ENCODE measurements at places on chromosomes 4 and X.
A peak's percentile ranks its signal among the peaks of the same experiment; 100 is the strongest.

DNA sequence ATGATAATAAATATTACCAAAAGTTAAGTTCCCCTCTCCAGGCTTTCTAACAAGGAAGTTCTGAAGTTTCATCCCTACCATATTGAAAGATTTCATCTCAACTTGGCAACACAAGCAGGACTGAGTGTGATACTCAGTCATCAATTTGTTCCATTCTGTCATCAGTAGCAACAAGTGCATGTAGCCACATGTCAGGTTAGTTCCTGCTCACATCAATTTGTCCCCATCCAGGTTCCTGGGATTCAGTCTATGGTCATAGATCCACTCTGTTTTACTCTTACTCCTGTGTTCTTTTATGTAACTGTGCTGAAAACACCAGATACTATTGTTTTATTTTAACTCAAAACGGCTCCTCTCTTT is 22.2 kb downstream of the SMPX start:
- DNase-seq = no peak

DNA sequence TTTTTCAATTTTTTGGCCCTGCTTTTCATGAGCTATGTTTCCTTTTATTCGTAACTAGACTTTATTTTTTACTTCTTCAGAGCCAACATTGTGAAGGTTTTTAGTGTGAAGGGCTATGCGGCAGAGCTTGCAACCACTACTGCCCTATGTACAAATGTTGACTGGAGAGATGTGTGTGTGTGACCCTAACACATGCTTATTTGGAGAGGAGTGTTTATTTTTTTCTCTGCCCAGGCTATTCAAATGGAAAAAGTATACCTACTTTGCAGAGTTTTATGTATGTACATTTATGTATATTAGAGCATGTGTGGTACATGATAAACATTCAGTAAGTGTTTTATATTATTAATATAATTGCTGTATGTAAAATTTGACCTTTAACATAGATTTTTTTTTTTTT is 86.5 kb downstream of the WWC2 start:
- DNase-seq = no peak

DNA sequence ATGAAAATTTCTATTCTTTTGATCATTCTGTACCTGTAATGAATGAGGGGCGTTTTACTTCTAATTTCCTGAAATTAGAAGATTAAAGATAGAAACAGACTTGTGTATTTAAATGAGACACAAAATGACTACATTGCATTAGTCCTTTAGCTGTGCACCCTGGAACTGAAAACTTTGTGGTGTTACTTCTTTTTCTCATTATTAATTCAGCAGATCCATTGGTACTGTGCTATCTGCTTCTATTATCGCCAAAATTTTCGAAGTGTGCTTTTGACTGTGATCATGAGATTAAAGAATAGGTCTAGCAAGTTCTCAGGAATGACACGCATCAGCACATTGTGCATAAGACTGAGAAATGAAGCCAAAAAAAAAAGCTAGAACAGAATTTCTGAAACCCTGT is 1938.9 kb upstream of the TENM3 start:
- no peak for DNase-seq

GRCh38 chr4:169312690-169313422 is 42.1 kb upstream of the SH3RF1 start:
- DNase-seq = no peak

DNA sequence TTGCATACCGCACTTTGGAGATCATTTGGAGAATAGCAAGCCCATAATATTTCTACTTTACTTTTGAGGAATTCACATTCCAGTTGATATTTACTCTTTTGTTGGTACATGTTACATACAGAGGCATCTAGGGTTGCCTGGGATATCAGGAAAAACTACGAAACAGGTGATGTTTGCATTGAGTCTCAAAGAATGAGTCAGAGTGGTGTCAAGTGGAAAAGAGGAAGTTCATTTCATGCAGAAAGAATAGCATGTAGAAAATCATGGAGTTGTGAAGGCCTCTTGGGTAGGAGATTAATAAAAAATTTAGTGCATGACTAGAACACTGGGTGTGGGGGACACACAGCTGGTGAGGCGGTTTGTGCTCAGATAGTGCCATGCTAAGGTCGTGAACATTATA is 33.5 kb upstream of the ELOVL6 start:
- DNase-seq = no peak

DNA sequence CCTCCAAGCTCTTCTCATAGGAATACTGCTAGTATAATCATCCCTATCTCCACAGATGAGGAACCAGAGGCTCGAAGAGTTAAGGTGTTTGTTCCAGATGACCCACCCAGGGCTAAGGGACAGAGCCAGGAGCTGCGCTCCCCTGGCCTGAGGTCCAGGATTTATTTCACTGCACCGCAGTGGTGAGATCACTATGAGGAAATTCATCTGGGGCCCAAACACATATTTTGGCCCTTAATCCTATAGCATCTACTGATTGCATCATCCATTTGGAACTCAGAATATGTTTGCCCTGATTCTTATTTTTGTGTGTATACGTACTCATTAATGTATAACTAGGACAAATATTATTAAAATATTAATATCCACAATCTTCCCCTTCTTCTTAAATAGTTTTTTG is 100.1 kb upstream of the RBPJ start:
- DNase-seq = no peak

DNA sequence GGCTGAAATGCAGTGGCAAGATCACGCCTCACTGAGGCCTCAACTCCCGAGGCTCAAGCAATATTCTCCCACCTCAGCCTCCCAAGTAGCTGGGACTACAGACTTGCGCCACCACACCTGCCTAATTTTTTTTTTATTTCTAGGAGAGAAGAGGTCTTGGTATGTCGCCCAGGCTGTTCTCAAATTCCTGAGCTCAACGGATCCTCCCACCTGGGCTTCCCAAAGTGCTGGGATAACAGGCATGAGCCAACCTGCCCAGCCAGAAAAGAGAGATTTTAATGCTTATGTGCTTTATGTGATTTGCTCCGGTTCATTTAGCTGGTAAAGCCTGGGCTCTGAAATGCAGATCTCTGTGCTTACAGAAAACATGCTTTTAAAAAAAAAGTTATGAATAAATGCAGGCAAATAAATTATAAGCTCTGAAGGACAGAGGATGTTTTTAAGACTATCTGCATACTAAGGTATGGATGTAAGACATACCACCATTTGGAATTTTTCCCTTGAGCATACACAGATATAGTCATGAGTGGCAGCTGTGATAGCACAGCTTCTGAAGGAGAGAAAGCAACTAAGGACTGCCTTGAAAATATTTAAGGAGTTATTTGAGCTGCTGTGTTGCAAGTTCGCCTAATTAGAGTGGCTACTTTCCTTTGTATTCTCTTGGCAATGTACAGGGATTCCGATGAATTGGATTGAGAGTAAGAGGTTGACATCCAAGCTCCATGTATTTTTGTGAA is 13.8 kb downstream of the GUCY1B1 start:
- no peak for DNase-seq

GRCh38 chrX:138788771-138789170 is 77.3 kb upstream of the FGF13 start:
- no peak for DNase-seq

GRCh38 chr4:6782147-6782845 is at the start of gene KIAA0232:
Gene KIAA0232 (plus strand): TSS chr4:6782727. CDS start chr4:6824454, 41,727 bp downstream.
- peak; percentile 94 for DNase-seq

GRCh38 chr4:181105487-181105886 is 1137.7 kb upstream of the TENM3 start:
- DNase-seq = no peak

- DNase-seq = no peak
Observed at GRCh38 chr4:186885289-186885688, 161.6 kb upstream of the FAT1 start.

DNA sequence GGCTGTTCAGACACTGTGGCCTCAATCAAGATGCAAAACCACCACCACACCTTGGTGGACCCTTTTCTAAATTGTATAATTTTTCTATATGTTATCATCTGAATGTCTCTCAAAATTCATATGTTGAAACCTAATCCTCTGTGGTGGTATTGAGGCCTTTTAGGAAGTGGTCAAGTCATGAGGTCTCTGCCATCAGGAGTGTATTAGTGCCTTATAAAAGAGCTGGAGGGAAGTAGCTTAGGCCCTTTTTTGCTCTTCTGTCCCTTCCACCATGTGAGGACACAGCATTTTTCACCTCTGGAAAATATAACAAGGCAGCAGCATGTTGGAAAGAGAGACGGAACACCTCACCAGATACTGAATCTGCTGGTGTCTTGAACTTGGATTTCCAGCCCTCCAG is 30.5 kb upstream of the DKK2 start:
- DNase-seq = no peak

- DNase-seq = no peak
Observed at GRCh38 chr4:90293320-90293719, 166.1 kb downstream of the CCSER1 start.

DNA sequence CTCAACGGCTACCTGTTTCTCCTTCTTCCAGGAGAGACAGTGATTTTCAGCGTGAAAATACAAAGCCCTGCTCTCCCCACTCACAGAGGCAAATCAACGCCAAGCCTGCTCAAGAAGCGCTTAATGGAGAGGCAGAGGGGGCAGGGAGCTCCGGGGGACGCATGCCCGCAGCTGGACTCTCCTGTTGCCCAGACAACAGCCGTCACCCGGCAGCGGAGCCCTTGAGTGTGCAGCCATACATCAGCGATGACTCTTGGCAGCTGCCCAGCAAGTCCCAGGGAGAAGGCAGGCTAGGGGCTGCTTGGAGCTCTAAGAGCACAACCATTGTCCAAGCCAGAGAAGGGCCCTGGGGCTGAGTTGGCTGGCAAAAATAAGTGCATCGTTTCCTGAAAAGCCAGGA is 71.0 kb upstream of the AFAP1 start:
- peak; percentile 85 for DNase-seq

DNA sequence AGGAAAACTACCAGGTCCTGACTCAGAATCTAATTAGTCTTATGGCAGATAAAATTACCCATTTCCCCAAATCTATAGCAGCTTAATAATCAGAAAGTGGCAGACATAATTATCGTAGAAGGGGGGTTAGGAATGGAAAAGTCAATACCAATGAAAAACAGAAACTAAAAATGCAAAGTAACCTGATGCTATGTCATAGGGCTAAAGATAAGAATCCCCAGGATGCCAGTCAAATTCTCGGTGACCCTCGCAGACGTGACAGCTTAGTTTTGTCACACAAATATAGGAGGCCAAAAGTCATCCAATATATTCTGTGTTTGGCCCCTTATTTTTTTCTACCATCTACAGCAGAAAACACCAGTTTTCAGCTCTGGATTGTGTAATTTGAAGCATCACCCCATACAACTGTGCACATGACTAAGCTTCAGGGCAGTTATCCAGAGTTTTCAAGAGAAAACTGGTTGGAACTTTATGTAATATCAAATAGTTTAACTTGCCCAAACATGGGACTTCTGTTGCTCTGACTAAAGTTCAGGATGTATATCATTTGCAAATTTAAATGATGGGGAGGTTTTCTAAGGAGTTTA is 30.9 kb downstream of the RASSF6 start:
- no peak for DNase-seq

DNA sequence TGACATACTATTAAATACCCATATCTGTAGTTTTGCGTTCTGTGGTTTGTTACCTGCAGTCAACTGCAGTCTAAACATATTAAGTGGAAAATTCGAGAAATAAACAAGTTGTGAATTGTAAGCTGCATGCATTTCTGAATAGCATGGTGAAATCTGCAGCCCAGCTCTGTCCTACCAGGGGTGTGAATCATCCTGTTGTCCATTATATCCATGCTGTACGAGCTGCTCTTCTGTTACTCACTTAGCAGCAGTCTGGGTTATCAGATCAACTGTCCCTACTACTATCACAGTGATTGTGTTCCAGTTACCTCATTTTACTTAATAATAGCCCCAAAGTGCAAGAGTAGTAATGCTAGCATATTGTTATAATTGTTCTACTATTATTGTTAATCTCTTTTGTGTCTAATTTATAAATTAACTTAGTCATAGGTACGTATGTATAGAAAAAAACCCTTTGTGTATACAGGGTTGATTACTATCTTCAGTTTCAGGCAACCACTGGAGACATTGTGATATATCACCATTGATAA is 173.7 kb upstream of the FAT4 start:
- no peak for DNase-seq

GRCh38 chrX:45850197-45850774 is 649.6 kb upstream of the DIPK2B start:
- DNase-seq = no peak

DNA sequence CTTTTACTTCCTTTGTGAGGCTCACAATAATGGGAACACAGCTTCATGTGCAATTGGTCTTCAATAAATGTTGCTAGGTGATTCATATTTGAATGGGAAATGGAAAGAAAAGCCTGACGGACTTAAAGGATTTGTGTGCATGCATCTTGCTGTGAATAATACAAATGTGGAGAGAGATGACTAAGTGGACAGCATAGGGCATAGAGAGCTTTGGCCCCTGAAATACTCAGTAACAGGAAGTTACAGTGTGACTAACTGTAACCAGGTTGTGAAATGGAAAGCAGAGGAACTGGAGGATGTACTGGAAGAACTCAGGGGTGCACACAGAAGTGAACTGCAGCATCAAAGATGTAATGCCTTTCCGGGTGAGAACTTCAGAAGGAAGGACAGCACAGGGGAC is 206.7 kb downstream of the MGST2 start:
- DNase-seq = no peak

DNA sequence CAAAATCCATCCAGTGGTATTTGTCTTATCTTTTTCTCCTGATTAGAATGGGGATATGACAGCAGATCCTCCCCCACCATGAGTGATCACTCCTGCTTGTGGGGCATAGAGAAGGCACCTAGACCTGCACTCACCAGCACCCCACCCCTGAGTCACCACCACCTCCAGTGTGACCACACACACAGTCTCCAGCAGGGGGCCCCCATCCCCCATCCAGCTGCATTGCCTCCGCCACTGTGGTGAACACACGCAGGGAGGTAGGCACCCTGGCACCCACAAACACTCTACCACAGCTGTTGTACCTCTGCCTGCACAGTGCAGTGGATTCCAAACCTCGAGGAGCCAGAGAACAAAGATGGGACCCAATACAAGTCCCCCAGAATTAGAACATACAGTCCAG is 9.0 kb upstream of the MAGEA8 start:
- DNase-seq = peak; percentile 64

DNA sequence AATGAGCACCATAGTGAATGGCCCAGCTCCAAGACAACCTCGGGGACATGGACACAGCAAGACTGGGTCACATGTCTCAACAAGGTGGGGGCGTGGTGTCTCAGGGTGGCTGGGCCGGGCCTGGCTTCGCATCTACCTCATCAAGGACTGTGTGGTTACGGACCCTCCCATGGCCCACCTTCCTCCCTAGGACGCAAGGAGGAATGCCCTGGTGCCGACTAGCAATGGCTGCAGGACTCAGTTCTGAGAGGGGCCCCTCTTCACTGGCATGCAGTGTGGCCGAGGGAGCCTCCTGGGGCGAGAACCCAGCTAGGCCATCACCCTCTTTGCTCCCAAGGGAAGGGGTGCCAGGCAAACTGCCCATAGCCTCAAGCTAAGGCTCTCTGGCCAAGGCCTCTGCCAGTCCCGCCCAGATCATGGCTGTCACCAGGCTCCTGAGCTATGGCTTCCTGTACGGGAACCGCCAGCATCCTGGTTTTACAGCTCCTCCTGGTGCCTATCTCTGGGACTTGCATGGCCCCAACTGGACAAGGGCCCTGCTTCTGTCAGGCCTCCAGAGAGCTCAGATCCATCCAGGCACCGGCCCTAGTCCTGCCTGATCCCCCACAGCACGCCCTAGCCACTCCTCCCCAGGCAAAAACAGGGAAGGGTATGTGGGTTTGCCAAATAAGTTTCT is 218.0 kb upstream of the AGTR2 start:
- peak; percentile 82 for DNase-seq

Data from WERI-Rb-1 (cell line).